ENCODE measurements at places on chromosomes 13 and 19.

- DNase-seq: no peak
These were observed 12.9 kb downstream of the PAK4 start for GRCh38 chr19:39138221-39139211.

DNA sequence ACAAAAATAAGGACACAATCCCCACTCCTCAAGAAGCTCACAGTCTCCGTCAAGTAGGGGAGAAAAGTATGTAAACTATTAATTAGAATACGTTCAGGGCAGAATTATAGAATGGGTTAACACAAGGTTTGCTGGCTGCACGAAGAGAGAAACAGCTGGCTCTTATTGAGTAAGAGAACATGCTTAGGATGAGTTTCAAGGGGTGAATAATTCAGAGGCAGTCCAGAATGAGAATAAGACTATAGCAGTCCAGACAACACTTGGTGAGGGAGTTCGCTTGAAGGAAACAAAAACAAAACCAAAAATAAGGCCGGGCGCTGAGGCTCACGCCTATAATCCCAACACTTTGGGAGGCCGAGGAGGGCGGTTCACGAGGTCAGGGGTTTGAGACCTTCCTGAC is 61.9 kb downstream of the THSD1 start:
- DNase-seq: no peak

DNA sequence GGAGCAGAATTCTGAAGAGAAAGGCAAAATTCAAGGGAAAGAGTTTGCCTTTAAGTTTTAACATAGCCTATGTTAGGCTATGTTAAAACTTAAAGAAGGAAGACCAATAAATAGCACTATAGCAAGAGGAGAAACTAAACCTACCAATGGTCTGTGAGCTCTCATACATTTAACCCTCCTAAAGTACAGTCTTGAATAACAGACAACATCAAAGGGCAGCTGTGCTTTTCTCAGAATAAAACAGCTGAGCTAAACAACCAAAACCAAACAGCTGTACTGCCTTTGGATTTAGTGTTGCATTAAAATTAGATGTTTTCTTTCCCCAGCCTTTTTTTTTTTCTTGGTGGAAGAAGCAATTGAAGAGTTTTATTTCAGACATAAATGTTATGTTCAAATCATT is 34.0 kb downstream of the KLF5 start:
- DNase-seq: no peak

GRCh38 chr19:42201489-42202289 is 15.8 kb downstream of the DEDD2 start:
- DNase-seq: no peak

GRCh38 chr13:25683056-25683455 is 311.3 kb downstream of the ATP8A2 start:
- DNase-seq: no peak

DNA sequence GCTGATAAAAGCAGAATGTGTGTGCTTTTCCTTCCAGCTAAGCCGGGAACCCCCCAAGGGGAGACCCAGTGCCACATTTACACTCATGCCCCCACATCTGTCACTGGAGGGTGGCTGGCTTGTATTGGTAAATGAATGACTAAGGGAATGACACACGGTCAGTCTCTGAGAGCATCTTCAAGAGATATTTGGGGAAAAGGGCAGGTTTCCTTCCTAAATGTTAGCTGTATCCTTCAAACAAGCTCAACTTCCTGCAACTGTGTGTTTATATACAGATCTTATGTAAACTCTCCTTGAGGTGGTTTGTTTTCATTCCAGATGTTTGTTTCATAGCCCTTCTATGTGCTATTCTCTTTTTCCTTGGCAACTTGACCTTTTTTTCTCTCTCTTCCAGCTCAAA is 192.6 kb downstream of the COL4A1 start:
- DNase-seq: no peak

GRCh38 chr19:567296-567900 is 5.0 kb upstream of the BSG start:
- DNase-seq: no peak

GRCh38 chr13:94143624-94144350 is 335.7 kb downstream of the DCT start:
- no peak for DNase-seq

GRCh38 chr13:51953347-51954195 is 57.7 kb downstream of the ATP7B start:
- DNase-seq: no peak

DNA sequence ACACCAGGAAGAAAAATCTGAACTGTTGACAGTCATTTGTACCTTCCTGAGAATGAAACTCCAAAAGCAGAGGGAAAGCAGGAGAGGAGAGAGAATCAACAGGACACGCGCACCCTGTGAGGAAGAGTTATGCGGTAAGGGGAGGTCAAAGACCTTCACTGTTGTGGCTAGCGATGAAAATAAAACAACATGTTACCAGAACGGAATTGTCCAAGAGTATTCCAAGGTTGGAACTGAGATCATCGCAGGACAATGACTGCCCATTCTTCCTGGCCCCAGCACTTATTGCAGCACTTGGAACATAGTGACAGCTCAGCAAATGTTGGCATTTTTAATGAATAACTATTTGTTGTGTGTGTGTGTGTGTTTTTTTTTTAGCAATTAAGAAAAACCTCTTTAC is 176.0 kb upstream of the TSC22D1 start:
- no peak for DNase-seq

DNA sequence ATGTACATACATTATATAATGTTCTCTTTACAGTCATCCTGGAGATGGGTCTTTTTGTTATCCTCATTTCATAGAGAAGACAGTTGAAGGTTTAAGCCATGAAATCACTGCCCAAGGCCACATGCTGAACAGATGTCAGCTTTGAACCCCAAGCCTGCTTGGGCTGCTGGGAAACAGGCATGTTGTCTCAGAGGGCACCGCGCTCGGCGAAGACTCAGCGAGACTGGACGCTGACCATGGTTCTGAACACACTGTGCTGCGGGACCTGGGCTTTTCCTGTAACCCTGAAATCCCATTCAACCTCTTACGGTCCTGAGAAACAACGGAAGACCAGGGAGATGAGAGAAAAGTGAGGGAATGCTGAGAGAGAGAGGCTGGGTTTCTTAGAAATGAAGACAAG is 27.3 kb downstream of the LRFN3 start:
- peak; percentile 75 for DNase-seq

DNA sequence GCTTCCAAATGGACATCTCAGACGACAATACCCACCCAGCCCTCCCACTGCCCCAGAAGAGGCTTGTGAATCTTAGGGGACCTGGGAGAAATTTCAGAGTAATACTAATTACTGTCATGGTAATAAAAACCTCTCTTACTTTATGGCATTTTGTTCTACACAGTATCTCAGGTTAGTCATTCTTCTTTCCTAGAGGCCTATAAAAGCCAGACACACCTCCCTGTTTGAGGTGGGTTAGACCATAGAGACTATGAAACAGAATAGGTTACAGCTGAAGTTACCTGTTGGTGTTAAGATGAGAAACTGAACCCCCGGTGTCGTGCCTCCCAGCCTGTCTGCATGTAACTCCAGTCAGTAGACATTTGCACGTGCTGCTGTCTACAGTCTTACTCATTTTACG is 113.9 kb downstream of the SLC7A1 start:
- DNase-seq: no peak

- DNase-seq: peak; percentile 86
These were observed 5.5 kb downstream of the IER2 start for GRCh38 chr19:13155472-13156359.

- DNase-seq: peak; percentile 29
These were observed 77.7 kb upstream of the PRR20A start for GRCh38 chr13:57063007-57063406.

- DNase-seq: no peak
These were observed 9.3 kb downstream of the MAP3K10 start for GRCh38 chr19:40200341-40201099.

DNA sequence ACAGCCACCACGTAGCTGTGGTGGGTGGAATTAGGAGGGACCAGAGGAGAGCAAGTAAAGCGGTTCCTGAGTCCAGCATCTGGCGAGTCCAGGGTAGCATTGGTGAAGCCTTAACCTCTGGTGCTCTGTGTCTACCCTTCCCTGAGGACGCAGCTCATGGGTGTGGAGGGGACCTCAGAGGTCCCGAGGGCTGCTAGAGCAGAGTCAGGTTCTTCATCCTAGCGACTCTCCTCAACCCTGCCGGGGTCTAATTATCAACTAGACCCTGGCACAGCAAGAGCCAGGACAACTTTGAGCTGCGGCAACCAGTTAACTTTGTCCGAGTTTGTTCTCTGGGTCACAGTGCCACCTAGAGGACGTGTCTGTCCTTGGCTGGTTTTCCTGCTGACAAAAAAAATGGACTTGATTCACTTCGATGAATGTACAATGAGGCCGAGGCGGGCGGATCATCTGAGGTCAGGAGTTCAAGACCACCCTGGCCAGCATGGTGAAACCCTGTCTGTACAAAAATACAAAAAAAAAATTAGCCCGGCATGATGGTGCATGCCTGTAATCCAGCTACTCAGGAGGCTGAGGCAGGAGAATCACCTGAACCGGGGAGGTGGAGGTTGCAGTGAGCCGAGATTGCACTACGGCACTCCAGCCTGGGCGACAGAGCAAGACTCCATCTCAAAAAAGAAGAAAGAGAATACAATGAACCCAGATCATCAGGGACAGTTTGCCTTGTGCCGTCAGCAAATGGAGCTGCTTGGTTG is 25.0 kb downstream of the TSSK6 start:
- peak; percentile 77 for DNase-seq

- DNase-seq: no peak
These were observed 532.0 kb downstream of the GPC6 start for GRCh38 chr13:93758575-93758974.

DNA sequence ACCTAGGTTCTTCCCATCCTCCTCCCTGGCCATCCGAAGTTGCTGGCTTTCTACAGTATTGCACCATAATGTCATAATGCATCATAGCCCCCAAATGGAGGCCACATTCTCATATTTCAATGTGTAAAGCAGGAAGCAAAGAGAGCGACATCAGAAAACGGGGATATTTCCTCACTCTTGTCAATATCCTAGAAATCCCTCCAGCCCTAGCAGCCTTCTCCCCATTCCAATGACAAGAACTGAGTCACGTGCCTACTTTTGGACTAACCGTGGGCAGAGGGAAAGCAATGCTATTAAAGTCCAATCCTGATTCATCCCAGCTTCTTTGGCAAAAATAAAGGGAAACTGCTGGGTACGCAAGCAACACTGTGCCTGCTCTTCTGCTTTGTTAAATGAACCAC is 4.3 kb upstream of the RAP2A start:
- DNase-seq: no peak

GRCh38 chr13:77729502-77730221 is 32.2 kb downstream of the SLAIN1 start:
- no peak for DNase-seq

GRCh38 chr19:4124638-4125037 is 716 bp upstream of the MAP2K2 start:
- DNase-seq: no peak

DNA sequence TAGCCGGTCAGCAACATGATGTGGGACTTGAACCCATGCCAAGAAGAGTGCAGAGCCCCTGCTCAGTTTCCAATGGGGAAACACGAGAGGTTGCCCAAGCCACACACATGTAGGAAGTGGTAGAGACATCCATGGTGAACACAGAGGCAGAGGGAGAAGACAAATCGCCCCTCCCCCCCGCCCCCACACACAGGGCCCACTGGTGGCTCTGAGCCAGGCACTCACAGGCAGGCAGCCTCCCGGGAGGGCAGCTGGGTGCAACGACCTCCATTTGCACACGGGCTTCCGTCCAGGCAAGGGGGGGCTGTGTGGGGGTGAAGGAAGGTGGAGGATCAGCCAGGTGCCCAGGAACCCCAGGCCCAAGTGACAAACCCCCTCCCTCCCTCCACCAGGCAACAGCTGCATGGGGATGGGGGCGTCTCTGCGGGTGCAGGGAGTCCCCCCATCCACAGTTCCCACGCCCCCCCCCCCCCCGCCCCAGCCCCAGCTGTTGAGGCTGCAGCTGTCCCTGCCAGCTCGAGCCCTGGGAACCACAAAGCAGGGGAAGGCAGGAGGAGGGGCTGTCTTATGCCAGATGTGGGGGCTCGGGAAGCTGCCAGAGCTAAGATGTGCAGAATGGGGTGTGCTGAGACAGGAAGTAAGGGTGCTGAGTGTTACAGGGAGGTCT is 3.4 kb downstream of the NOTCH3 start:
- no peak for DNase-seq

DNA sequence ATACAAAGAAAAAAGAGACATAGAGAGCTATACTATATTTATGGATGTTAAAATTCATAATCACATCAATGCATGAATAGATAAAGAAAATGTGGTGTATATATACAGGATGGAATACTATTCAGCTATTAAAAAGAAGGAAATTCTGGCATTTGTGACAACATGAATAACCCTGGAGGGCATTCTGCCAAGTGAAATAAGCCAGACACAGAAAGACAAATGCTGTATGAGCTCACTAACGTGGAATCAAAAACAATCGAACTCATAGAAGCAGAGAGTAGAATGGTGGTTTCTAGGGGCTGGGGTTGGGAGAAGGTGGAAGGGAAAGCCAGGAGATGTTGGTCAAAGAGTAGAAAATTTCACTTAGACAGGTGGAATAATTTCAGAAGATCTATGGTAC is 24.0 kb downstream of the UTP14C start:
- DNase-seq: no peak

DNA sequence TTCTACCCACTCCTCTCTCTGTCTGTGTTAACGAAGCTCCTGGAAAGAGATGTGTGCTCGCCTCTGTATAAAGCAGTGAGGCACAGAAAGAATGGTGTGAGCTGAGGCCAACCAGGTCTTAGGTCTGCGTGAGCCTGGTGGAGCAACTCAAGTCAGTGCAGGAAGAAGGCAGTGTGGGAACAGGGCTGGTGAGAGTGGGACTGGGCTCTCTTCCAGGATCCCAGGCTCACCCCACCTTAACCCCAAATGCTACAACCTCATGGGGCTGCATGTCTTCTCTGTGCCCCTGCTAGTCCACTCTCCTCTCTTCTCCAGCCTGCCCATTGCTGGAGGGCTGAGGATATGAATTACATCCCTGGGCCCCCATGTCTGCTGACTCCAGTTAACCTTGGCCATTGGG is 127.4 kb downstream of the DCT start:
- no peak for DNase-seq

DNA sequence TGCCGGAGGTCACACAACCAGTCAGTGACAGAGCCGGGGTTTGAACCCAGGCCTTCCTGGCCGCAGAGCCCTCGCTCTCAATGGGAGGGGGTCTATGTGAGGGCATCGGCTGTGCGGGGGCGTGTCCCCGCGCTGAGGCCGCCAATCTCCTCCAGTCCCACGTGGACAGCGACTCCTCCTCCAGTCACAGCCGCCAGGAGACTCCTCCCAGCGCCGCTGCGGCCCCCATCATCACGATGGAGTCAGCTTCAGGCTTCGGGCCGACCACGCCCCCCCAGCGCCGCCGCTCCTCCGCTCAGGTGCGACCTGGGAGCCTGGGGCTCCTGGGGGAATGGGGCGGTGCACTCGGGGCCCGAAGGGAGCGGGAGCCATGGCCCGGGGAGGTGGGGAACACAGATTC is 6.0 kb downstream of the SPRED3 start:
- DNase-seq: no peak

Measured in Caco-2 (cell line).